Activated effector memory CD4-positive, alpha-beta T cell treated with Interleukin-2 at 50 U/mL for 16 hours (primary cell): ENCODE measurements at places on chromosomes 11 and 22.
A peak's percentile ranks its signal among the peaks of the same experiment; 100 is the strongest.

GRCh38 chr11:2650343-2650867 is 49.4 kb downstream of the KCNQ1OT1 start:
- no peak for DNase-seq

DNA sequence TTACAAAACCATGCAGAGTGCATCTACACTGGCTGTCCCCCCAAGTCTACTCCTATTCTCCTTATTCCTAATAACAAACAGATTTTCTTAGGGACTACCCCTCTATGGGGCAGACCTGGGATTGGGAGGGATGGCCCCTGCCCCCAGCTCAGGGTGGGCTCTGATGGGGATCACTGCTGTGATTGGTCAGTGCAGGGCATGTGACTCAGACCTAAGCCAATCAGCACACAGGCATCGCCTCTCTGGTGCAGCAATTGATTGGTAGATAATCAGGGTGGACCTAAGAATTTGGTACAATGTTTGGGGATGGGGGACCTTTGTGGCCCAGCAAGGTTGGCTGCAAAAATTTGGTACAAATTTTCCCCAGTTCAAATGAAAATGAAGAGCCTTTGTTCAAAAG is 57.2 kb upstream of the SHANK2 start:
- no peak for DNase-seq

DNA sequence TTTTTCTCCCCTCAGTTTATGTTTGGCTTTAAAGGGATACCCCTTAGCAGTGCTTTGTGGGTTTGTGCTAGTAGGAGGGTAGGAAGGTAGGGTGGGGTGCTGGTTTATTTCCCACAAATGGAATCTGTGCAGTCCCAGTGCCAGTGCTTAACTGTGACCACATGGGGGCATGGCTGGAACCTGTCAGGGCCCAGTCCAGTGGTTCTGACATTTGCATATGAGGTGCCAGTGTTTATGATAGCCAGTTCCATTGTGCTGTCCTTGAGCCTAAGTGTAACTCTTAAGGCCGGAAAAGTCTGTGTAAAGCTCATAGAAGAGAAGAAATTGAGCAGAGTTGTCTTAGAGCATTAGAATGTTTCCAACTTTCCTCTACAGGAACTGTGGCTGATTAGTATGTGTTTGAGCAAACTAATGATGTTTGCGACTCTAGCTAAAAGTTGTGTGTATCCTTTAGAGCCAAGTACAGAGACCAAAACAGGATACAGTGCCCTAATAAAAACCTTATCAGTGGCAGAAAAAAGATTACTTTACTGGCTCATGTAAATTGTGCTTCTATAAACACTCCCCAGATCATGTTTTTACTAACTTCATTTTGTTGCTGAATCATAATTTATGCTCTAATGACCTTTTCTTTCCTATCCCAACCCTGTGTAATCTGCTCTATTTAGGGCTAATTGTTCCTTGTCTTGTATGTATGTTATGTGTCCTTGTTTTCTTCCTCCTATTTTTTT is 38.1 kb downstream of the DIXDC1 start:
- no peak for DNase-seq

DNA sequence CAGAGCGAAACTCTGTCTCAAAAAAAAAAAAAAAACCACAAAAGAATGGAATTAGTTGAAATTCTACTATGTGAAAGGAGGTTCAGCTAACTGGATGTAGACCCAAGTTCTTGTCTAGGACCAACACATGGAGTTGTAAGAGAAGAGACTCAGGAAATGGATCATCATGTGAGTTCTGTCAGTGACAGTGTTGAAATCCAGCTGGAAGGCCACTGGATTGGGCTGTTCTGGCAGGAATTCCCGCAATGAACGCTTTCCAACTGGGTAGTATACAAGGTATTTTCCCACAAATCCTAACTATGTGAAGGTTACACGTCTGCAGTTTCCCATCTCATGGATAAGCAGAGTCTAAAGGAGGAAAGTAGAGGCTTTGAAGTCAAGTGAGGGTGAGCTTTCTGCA is 151.2 kb downstream of the MAML2 start:
- no peak for DNase-seq

DNA sequence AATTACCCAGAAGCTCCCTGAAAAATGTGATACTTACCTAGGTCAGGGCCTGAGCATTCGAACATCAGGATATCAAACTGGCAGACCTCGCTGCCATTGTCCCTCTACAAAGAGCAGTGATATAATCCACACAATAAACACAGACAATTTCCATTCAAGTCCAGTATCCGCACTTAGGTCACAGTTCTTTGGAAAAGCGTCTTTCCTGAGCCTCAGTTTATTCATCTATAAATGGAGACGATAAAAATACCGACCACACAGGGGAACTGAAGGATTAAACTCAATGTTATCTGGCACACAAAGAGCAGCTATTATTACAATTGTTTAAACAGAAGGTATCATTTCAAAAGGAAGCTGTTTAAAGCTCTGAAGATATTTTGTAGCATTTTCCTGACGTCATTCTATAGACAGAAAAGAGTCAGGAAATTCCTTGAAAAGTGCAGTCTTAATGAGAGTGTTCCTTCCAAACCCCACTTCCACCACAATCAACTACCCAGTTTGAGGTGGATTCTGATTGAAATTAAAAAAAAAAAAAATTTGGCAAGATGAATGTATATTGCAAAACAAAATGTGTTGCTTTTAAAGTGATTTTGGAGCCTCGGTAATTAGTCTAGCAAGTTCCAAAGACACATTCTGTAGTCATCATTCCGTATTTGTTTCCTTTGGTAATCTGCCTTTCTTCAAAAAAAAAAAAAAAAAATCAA is 47.2 kb upstream of the IGSF9B start:
- no peak for DNase-seq

GRCh38 chr11:118625976-118626375 is 18.6 kb downstream of the PHLDB1 start:
- DNase-seq: no peak

GRCh38 chr22:50713571-50714056 is 24.4 kb upstream of the ACR start:
- DNase-seq: no peak

- DNase-seq: no peak
Observed at GRCh38 chr22:50316114-50317065, 8.9 kb upstream of the PLXNB2 start.

- DNase-seq: no peak
Observed at GRCh38 chr11:64516226-64516625, 74.8 kb upstream of the SLC22A12 start.

- peak; percentile 19 for DNase-seq
Observed at GRCh38 chr11:67056267-67057204, at the start of gene RHOD. RHOD (plus strand) TSS chr11:67056847; CDS start chr11:67056903, 56 bp downstream.

- peak; percentile 50 for DNase-seq
Observed at GRCh38 chr22:21766691-21767462, 31.3 kb upstream of the YPEL1 start.

DNA sequence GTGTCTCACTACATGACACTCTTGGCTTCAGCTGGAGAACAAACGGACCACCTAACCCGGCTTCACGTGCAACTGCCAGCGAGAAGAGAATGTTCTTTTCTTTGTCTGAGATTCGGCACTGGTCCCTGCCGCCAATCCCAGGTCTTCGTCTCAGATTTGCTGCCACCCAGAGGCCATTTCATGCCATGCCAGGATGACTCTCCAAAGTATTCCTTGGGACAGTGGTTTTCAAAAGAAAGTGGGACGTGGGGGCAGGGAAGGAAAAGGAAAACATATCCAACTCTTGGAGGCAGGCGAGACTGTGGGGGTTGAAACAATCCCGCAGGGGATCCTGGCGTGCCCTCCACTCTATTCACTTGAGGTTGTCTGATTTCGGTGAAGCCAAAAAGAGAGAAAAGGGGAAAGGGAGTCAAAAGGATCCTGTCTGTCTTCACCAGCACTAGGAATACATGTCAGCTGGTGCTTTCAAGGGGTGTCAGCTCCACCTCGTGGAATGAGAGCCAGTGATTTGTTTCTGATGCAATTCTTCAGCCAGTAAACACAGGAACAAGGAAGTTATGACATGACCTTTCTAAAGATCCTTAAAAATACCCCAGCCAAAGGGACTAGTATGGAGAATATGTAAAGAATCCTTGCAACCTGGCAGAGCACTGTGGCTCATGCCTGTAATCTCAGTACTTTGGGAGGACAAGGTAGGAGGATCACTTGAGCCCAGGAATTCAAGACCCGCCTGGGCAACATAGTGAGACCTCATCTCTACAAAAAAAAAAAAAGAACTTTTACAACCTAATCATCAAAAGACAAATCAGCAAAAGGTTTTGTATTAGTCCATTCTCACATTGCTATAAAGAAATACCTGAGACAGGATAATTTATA is 41.0 kb upstream of the APLNR start:
- no peak for DNase-seq

- no peak for DNase-seq
Observed at GRCh38 chr11:59923813-59924212, 14.4 kb upstream of the OOSP1 start.

DNA sequence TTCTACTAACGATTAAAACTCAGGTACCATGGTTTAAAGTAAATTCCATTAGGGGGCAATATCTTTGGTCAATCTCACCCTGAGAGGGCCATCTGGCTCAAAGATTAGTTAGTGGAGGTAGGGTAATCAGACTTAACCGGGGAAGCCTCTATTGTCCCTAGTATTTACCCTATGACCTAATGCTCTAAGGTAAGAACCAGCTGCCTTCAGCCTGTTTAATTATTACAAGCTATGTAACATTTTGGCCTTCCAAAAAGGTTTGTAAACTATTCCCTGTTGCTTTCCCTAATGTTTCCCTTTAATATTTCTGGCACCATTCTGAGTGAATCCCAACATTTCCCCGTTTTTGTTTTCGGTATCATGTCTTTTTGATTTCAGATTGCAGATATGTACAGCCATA is 15.1 kb upstream of the GLYATL1 start:
- no peak for DNase-seq

DNA sequence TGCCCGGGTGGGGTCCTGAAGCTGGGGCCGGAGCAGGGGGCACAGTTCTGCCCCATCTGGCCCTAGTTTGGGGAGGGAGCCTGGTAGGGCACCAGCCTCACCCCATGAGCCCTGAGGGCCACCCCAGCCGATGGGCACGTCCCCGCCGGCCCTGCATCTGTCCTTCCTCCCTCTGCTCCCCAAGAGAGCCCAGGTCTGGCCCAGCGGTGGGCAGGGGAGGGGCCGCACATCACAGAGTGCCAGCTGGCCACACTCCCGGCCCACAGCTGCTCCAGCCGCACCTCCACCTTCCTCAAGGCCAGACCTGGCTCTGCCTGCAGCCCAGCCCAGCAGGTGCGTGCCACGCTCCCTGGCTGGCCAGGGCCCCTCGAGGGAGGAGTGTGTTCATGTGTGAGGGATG is 21.6 kb downstream of the BRSK2 start:
- DNase-seq: no peak

GRCh38 chr11:72642043-72642883 is 32.0 kb downstream of the PDE2A start:
- DNase-seq: no peak

GRCh38 chr11:133991101-133991500 is 34.3 kb upstream of the IGSF9B start:
- no peak for DNase-seq

GRCh38 chr22:27542602-27543001 is 259.0 kb downstream of the MN1 start:
- no peak for DNase-seq

DNA sequence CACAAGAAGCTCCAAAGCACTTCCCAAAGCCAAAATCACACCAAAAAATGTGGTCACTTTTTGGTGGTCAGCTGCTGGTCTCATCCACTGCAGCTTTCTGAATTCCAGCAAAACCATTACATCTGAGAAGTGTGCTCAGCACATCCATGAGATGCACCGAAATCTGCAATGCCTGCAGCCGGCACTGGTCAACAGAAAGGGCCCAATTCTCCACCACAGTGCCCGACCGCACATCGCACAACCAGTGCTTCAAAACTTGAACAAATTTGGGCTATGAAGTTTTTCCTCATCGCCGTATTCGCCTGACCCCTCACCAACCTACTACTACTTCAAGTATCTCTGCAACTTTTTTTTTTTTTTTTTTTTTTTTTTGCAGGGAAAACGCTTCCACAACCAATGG is 89.9 kb upstream of the LUZP2 start:
- DNase-seq: no peak

DNA sequence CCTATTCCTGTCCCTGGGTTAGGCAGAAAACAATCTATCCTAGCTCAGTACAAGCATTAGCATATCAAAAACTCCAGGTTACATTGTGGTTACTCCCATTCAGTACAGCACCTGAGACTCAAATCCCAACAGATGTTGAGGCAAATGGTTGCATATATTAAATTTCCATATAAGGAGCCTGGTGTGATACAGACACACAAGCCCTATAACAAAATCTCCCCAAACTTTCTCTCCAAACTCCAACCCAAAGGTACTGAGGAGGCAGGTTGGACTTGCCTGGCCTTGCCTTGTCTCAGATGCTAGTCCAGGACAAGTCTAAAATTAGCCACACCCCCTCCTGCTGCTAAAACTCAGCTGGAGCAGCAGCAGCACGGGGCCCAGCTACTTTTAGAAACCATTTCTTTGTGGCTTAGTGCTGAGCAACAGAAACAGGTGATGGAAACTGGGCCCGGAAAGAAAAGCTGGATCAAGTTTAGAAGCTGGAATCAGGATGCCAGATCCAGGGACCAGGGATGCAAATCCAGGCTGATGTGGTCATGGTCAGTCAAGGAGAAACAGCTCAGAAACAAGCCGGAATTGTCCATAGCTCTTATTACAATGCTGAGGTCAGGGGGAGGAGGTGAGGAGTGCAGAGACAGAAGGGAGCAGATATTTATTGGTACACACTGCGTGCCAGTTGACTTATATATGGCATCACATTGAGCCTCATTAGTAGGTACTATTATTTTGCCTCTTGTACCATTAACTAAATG is 73.7 kb upstream of the AMOTL1 start:
- no peak for DNase-seq

DNA sequence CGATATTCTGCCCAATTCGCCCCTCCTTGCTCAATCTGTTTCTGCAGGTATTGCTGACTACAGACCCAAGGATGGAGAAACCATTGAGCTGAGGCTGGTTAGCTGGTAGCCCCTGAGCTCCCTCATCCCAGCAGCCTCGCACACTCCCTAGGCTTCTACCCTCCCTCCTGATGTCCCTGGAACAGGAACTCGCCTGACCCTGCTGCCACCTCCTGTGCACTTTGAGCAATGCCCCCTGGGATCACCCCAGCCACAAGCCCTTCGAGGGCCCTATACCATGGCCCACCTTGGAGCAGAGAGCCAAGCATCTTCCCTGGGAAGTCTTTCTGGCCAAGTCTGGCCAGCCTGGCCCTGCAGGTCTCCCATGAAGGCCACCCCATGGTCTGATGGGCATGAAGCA is 9.2 kb upstream of the SLC35E4 start:
- no peak for DNase-seq

GRCh38 chr22:43921370-43921769 is 2.2 kb upstream of the PNPLA3 start:
- DNase-seq: no peak

DNA sequence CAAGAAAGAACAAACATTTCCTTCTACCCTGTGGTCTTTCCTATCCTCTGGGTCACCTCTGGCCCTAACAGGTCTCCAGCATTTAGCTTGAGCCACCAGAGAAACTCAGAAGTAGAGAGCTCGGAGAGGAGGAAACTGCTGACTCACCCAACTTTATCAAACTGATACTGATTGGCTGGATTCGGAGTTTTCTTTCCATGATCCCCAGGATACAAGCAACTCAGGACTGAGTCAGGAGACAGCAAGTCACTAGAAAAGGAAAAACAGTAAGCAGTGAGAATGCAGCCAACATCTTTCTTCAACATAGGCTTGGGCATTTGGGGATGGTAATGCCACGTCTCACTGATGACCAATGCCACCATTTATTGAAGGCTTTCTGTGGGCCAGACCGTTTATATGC is 32.7 kb downstream of the THOC5 start:
- DNase-seq: no peak
